ENCODE measurements at places on chromosomes 3 and 15.
A peak's percentile ranks its signal among the peaks of the same experiment; 100 is the strongest.

DNA sequence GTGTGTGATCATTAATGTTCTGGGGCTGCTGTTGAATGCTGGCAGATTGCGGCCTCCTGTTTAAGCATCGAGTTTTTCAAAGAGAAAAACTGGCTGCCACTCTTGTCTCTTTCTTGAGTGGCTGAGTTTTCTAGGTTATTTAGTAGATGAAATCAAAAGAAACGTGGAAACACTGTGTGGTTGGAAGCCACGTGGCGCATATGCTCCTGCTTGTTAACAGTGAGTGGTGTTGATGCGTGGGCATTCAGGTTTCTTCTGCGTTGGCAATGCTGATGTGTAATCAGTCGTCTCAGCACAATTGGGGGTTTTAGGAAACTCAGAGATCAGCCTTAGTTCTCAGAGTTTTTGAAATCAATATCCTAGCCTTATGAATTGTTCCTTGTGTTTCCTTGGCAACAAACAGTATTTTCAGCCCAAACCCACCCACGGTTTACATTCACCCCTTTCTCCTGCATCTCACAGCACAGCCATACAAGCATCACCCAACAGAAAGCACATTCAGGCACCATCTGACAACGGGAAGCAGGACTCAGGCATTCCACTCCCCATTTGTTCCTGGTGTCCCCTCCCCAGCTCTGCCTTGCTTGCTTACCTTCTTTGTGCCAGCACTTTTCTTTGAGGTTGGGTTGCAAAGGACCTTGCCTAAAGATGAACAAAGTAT is 74.7 kb downstream of the SEC22A start:
- DNase-seq = no peak

DNA sequence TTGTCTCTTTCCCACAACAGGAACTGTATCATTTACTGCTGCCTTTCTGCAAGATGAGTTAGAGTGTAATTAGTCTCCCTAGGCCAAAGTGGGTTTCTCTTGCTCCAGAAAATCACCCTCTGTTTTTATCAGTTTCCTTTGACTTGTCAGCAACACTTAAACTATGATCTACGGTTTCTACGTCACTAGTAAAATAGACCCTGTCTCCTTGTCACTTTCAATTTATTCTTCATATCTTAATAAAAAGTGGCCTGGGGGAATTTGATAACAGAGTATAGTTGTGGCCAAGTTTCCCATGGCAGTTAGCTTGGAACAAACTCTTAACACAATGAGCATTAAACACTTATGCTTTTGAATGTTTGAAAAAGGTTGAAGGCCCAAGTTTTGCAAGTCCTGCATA is 79.6 kb downstream of the CGNL1 start:
- no peak for DNase-seq

DNA sequence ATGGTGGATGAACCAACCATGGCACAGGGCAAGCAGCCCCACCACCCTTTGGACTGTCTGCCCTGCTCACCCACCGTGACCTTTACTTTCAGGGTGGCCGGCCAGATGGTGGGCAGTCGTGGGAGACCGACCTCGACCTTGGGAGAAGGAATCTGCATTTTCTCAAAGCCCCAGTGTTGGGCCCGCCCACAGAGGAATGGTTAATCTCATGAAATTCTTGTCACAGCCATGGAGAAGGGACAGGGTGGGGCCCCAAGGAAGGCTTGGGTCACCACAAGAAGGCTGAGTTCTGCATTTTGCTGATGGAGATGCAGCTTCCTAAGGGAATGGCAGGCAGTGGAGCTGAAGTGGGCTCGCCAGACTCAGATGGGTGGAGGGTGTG is 2.9 kb downstream of the PLXND1 start:
- DNase-seq = no peak

GRCh38 chr3:136366289-136366688 is 116.1 kb downstream of the PCCB start:
- no peak for DNase-seq

- no peak for DNase-seq
Measured at GRCh38 chr3:9820946-9821345, 10.9 kb downstream of the TTLL3 start.

DNA sequence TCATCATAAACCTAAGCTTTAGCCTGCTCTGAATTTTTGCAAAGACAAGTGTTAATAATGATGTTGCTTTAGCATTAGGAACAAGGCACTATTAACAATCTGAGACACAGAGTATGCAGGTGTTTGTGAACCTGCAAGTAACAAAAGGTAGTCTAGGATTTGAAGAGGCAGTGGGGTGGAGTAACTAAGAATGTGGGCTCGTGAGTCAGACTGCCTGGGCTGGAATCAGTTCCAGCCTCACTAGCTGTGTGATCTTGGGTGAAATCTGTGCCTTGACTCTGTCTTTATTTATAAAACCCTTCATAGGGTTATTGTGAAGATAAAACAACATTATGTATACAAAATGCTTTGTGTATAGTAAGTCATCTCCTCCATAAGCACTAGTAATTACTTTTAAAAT is 610.6 kb upstream of the CFAP20DC start:
- no peak for DNase-seq

DNA sequence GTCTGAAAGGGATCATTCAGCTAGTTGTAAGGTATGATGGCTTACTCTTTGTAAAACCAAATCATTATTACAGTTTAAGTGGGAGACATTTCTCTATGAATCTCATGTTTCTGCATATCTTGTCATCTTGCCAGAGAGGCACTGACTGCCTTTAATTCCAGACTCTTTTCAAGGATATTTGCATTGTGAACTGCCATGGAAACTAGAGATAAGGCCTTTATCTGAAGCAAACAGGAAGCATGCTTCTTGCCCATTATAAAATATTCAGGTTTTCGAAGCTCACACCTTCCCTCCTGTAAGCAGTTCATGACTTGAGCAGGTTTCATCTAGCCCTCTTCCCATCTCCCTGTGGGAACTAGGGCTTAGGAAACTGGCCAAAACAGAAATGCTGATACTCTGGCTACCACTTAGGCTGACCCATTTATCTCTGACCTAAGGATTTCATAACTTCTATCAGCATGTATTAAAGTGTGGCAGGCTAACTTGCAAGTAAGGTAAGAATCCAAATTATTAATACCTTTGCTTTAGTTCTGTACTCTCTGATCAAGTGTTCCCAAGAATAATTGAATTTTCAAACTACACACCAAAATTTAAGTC is 326.6 kb upstream of the ALCAM start:
- DNase-seq = peak; percentile 5

GRCh38 chr3:37310666-37311050 is 136.3 kb upstream of the LRRFIP2 start:
- DNase-seq = no peak

GRCh38 chr15:101310508-101310907 is 15.5 kb upstream of the SNRPA1 start:
- DNase-seq = no peak

DNA sequence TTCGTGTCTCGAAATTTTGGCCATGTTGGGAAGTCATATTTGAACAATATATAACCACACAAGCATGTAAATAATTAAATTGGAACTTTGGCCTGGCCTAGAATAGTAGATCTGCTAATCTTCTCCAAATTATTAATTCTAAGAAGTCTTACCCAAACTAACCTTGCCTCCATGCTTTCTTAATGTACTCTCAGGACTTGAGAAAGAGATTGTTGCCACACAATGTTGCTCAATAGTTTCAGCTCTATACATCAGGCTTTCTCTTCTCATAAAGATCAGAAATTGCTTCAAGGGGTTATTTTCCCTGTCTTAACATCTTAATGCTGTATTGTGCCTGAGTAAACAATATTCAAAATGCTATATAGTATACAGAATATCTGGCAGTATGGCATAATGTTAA is 202.7 kb upstream of the LRIG1 start:
- DNase-seq = no peak

- peak; percentile 91 for DNase-seq
Measured at GRCh38 chr3:192833177-192833890, 84.3 kb downstream of the MB21D2 start.
